ENCODE measurements at places on chromosomes 12 and 14.

DNA sequence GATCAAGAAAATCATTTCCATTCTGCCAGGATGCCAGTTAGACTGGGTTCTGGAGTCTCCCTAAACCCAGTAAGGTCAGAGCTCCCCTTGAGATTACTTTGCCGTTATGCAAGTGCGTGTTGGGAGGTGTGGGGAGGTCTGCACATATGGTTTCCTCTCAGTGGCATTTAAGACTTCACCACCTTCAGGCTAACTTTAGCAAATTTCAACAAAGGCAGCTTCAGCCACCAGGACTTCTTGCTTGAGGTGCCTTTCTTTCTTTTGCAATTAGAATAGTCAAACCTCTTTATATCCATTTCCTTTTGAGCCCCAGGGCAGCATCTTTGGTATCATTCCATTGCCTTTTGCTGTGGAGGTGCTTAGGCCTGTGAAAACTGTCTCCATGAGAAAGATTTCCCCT is 117.2 kb upstream of the CCND2 start:
- DNase-seq, result no peak

DNA sequence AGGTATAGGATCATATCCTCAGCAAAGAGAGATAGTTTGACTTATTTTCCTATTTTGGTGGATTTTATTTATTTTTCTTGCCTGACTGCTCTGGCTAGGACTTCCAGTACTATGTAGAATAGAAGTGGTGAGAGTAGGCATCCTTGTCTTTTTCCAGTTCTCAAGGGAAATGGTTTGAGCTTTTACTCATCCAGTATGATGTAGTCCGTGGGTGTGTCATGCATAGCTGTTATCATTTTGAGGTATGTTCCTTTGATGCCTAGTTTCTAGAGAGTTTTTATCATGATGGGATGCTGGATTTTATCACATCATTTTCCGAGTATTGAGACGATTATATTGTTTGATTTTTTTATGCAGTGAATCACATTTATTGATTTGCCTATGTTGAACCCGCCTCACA is 97.2 kb downstream of the MGAT4C start:
- no peak for DNase-seq

DNA sequence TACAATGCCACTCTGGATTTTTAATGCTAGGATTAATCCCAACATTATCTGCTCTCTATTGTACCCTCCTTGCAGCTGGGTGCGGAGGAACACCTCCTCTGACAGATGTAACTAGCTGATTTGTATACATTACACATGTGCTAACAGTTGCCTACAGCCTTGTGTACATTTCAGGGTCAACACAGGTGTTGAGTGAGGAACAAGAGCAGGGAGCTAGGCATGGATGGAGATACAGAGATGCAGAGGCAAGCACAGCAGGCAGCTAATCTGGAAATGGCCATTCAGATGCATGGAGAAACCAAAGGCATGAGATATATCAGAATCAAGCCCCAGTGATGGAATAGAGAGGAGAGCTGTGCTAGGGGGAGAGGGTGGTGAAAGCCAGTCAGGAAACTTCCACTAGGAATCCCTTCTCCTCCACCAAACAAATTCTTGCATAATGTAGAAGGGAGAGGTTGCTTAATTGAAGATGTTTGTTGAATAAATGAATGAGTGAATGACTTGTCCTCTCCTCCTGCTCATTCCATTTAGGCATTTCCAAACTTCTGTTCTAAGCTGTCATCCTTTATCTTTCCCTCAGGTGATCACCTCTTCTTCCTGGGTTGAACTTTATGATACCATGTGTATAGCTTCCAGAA is 313.2 kb downstream of the ATP23 start:
- DNase-seq, result no peak

DNA sequence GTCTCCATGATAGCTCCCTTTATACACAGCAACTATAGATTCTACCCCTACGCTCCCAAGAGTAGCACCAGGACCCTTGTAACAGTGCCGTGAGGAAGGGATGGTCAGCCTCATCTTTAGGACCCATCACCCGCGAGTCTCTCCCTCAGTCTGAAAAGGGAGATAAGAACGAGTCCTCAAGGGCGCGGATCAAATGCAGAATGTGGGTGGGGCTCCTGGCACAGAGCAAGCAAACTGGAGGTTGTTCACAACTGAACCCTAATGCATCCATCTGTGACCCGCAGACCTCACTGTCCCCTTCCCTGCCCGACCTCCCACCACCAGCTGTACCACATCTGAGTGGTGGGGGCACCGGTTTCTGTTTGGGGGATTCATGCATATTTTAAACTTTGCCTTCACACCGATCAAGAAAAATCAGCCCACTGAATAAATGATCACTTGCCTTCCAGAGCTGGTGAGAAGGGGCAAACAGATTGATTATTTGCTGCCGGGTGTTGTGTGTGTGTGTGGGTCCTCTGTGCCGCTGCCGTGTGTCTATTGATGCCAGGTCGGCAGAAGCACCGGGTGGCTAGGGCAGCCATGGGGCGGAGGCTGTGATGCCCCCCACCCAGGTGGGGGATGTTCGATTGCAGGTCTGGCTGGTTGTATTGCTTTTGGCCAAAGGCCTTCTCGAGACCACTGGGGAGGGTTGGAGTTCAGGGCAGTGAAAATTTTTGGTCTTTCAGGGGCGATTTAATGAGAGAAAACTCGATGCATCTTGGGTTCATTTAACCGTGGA is 35.7 kb upstream of the BEGAIN start:
- DNase-seq, result no peak

- no peak for DNase-seq
These were observed 138.1 kb upstream of the C14orf180 start for GRCh38 chr14:104441275-104442106.

DNA sequence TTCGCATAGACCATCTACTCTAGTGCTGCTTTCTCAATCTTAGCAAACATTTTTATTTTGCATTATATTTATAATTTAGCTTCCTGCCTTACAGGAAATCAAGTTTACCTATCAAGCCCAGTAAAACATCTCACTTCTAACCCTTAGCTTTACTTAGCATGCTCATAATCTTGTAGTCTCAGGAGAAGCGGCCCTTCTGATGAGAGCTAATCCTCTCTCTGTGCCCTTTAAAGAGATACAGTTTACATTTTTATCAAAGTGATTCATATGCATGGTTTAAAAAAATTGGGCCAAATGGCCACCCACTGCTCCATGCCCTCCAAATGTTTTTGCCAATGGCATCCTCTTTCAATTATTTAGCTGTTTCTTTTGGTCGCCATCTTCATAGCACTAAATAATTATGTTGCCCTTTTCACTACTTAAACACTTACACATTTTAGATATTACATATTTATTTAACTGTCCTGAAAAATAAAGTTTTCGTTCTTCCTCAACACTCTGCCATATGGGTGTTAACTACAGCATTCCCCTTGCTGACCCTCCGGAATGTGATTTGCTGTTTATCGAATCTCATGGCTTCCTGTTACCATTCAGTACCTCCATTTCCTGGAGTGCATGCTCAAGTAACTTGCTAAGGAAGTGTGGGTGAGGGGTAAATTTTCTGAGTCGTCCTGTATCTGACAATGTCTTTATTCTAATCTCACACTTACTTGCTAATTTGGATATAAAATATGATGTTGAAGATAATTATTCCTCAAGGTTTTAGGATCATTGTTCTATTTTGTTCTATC is 29.3 kb downstream of the YLPM1 start:
- peak; percentile 3 for DNase-seq

- DNase-seq, result no peak
These were observed 18.1 kb downstream of the CDKN1B start for GRCh38 chr12:12735301-12735700.

- no peak for DNase-seq
These were observed 2.9 kb upstream of the AQP6 start for GRCh38 chr12:49969651-49970429.

GRCh38 chr14:101839661-101840060 is 78.2 kb downstream of the PPP2R5C start:
- no peak for DNase-seq

DNA sequence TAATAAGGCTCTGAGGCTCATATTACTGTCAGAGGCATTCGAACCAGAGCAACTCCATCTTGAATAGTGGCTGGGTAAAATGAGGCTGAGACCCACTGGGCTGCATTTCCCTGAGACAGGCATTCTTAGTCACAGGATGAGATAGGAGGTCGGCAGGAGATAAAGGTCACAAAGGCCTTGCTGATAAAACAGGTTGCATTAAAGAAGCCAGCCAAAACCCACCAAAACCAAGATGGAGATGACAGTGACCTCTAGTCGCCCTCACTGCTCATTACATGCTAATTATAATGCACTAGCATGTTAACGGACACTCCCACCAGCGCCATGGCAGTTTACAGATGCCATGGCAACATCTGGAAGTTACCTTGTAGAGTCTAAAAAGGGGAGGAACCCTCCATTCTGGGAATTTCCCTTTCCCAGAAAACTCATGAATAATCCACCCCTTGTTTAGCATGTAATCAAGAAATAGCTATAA is 18.1 kb upstream of the PRICKLE1 start:
- DNase-seq, result no peak

DNA sequence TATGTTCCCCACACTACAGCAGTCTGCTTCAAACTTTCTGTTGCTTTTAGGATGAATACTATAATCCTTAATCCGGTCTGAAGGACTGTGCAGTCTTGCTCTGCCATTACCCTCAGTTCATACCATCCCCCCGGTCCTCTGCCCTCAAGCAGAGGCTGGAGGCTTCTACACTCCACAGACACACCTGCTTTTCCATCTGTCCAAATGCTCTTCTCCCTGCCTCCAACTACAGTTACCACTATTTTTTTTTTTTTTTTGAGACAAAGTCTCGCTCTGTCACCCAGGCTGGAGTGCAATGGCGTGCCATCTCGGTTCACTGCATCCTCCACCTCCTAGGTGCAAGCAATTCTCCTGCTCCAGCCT is 19.3 kb upstream of the KCNH3 start:
- DNase-seq, result no peak

DNA sequence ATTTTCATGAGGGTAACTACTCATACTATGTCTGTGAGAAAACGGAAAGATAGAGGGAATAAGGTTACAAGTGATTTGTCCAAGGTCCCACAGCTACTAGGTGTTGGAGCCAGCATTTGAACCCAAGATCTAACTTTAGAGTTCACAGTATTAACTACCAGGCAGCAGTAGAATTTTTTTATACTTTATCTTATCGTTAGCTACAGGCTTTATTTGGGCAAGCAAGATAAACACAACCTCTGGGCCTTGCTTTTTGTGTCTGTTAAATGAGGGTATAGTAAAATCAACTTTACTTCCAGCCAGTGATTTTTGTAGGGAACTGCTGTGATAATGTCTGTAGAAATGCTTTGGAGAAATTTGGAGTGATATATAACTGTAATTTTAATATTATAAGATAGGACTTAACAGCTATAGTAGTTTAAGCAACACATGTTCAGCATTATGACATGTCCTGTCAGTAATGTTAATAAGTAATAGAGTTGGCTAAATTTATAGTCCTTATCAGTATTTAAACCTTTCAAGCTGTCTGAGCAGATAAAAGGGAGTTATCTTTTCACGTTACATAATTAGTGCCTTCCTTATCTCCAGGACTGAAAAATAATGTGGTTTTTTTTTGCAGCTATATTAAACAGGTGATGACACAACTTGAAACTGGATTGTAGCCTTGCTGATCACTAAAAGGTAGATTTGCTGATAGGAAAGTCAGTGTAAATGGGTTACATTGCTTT is 12.8 kb downstream of the LEMD3 start:
- no peak for DNase-seq

- DNase-seq, result peak; percentile 97
These were observed at the start of gene NFATC4 for GRCh38 chr14:24367514-24368211. TSS of gene NFATC4 (plus strand) at chr14:24368184. CDS start at chr14:24368341, 157 bp downstream.

- no peak for DNase-seq
These were observed 28.4 kb upstream of the ATP2B1 start for GRCh38 chr12:89736995-89737394.

- DNase-seq, result peak; percentile 34
These were observed at the start of gene ANO2 for GRCh38 chr12:5945071-5946008. TSS of gene ANO2 (minus strand) at chr12:5945259. CDS start at chr12:5945217, 42 bp downstream.

- no peak for DNase-seq
These were observed 24.4 kb upstream of the SERPINA4 start for GRCh38 chr14:94536836-94537235.

DNA sequence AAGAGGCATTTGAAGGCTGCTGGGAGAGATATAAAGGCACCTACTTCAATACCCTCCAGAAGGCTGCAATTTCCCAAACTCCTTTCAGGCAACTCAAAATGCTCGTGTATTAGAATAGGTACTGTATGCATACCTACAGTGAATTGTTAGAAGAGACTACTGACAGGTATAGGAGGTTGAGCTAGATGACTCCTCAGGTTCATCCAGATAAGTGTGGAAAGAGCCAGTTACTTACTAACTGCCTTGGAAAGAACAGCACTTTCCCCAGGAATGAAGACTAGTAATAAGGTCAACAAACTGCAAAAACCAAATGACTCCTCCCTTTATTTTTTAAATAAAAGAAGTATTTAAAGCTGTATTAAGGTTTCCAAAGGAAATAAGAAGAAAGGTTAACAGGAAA is 429.0 kb downstream of the MDGA2 start:
- no peak for DNase-seq

DNA sequence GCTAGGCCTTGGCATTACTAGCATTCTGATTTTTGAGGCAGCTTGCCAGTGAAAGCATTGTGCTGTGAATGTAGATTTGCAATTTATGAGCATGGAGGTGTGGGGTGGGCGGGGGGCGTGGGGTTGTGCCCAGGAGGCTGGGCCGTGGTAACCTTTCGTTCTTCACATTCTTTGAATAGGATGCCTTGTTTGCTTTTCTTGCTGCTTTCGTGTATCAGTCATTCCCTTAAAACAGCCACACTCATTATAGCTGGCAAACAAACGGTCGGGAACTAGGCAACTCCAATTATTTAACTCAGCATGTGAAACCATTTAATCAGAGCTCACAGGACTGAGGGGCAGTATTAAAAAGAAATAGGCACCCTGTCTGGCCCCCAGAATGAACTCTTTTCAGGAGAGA is 115.9 kb upstream of the PELI2 start:
- DNase-seq, result no peak

GRCh38 chr14:50488521-50488920 is 43.8 kb downstream of the MAP4K5 start:
- DNase-seq, result no peak

GRCh38 chr14:33796356-33796755 is 154.5 kb downstream of the EGLN3 start:
- DNase-seq, result no peak

DNA sequence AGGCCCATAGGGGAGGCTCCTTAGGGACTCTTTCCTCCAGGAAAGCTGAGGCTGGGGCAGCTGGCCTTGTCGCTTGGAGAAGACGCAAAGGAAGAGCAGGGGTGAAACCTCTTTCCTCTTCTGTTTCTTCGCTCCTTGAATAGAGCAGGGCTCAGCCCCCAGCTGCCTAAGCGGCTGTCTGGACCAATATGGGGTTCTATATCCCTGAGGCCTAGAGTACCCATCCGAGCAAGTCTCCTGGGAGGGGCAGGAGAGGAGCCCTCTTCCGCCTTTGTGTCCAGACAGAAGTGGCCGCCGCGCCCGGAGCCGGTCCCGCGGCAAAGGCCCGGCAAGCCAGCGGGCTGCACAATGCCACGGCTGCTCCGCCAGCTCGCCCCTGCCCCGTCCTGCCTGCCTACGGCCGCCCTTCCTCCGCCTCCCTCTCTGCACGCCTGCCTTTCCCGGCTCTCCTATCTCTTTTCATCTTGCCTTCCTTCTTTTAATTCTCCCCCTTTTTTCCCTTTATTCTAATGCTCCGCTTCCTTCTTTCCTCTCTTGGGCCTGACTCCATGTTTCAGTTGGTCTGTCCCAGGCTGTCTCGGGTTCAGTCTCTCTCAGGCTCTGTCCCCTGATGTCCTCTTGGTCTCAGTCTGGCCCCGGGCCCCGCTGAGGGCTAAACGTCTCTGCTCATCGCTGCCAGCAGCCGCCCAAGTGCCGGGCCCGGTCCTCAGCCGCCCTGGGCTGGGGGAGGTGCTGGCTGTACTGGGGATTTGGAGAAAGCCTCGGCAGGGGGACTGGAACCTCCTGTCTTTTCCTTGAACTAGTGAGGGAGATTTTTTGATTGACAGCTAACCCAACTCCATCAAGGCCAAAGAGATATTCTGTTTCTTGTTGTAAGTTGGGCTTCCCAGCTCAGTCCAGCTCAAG is 2.5 kb upstream of the HOXC9 start:
- peak; percentile 57 for DNase-seq

All from umbilical cord (tissue), 2 donors.